ENCODE measurements at places on chromosomes 11 and 22. TPM values are rescaled to one million over a fixed set of nuclear protein-coding genes. Genes with fewer than 3 reads are reported as not detected.

FAM180B gene
- not detected for total RNA-seq

GRCh38 chr11:111521135-111521534 lies 6.6 kb downstream of the HOATZ start:
- no peak for DNase-seq

C11orf58 gene
- 72.3 TPM for total RNA-seq

PKDREJ gene
- total RNA-seq: 1.1 TPM

- no peak for DNase-seq
These were observed 75.5 kb downstream of the MICAL2 start for GRCh38 chr11:12185914-12186313.

- DNase-seq: no peak
These were observed 10.5 kb downstream of the SCGB2A2 start for GRCh38 chr11:62280452-62280851.

NCR3LG1 gene
- 9.3 TPM for total RNA-seq

DNA sequence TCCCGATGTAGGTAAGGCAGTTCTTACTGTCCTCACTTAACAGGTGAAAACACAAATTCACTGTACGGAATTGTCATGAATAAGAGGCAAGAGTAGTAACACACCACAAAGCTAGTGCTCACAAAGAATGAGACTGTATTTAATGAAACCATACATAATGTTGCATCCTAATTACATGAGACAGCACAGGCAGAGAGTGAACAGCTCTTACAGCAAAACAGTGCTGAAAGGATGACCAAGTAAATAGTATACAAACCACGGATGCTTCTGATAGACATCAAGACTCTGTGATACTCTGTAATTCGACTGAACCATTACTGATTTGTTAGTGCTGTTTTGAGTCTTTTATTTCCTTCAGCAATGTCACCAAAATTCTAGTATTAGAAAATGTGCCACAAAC lies 282.3 kb downstream of the TTC28 start:
- DNase-seq: no peak

DNA sequence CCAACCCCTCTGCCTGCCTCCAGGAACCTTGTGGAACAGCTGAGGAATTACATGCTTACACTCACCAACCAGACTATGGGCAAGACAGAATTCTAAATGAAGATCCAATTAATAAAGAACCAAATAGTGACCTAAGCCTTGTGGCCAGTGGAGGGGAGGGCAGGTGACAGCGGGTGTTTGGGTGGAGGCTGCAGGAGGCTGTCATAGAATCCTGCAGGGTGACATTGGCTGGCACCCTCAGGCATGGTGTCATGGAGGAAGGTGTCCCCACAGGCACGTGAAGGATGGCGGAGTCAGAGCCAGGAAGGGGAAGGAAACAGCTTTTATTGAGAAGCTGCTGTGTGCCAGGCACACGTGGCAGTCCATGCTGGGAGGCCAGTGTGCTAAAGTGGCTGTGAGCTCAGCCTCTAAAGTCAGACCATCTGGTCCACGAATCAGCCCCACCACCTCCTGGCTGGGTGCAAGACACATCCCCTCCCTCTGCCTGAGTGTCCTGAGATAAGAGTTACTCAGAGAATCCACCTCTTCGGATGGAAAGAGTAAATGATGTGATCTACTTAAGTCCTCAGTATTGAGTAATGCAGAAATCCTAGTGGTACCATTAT lies 8.7 kb downstream of the MYO18B start:
- DNase-seq: no peak

- DNase-seq: peak; percentile 18
These were observed 1.0 kb downstream of the FJX1 start for GRCh38 chr11:35619116-35619854.

DNA sequence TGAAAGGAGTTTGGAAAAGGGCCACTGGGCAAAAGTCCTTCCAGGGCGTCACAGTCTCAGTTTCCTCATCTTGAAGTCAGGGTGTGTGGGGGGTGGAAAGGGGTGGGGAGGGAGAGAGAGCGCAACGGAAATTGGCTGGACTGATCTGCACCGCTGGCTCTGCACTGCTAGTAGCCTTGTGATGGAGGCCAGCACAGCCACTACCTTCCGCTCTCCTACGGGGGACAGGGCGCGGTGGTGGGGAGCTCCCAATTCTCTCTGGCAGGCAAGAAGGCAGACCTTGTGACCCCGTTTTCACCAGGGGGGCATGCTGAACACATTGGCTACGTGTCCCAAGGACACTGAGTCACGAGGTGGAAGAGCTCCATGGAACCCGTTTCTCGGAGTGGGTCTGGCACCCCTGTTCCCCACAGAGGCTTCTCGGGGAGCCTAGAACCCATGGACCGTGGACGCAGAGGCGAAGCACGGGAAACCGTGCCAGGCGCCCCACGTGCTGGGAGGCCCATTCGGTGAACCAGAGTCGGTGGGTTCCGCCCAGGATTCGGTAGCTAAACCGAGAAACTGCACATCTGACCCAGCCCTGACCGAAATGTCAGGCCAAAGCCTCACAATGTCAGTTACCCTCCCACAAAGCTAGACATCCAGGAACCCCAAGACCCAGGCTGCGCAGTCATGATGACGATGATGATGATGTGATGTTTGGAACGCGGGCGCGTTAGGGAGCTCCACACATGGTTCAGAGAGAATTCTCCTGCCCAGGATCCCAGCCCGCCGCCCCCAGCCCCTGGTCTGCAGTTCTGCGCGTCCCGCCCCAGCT lies 28.3 kb upstream of the WNT11 start:
- DNase-seq: peak; percentile 55

ASRGL1 gene
- total RNA-seq: 32.5 TPM

- DNase-seq: no peak
These were observed 17.8 kb upstream of the ST14 start for GRCh38 chr11:130141561-130142341.

MIAT gene
- total RNA-seq: 1.8 TPM

DNA sequence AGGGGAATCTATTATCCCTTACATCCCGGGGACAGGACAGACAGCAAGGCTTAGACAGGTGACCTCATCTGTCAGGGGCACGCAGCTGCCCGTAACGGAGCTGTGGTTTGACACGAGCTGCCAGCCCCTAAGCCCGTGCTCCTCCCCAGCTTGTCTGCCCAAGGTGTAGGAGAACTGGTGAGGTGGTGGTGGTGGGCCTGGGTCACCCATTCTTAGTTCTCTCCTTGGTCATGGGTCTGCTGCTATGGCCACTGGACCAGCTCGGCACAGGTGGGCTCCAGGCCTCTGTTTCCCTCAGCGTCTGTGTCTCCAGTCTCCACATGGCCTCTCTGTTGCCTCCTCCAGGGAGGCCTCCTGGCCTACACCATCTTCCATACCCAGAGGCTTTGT lies 5.4 kb downstream of the PARVG start:
- no peak for DNase-seq

DNA sequence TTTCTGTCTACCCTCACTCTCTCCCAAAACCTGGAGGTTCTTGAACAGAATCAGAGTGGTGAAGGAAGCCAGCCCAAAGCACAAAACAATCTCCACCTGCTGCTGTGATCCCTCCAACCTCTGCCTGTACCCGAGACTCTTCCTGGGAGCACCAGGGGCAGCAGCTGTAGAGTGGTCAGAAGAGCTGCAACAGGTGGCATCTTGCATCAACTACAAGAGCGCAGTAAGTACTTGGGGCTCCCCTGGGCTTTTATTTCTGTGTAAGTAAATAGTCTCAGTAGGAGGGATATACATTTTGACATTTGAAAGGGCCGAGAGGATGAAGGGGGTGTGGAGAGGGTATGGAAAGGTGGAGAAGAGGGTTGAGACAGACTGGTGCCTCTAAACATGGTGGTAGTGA lies 8.3 kb upstream of the UBQLNL start:
- no peak for DNase-seq

DNA sequence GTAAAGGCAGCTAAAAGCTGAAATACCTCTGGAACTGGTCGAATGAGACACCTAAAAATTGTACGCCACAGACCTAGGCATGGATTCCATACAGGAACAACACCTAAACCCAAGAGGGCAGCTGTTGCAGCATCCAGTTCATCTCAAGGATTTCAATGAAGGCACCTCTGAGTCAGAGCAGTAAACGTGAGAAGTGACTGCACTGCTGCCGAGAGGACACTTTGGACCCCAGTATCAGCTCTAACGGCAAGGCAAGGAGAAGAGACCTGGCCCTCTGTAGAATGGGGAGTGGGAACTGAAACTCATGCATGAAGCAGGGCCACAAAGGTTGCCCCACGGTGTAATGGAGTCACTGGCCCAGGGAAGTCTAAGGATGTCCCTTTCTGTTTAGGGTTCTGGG lies 23.9 kb downstream of the MAP6 start:
- DNase-seq: no peak

DNA sequence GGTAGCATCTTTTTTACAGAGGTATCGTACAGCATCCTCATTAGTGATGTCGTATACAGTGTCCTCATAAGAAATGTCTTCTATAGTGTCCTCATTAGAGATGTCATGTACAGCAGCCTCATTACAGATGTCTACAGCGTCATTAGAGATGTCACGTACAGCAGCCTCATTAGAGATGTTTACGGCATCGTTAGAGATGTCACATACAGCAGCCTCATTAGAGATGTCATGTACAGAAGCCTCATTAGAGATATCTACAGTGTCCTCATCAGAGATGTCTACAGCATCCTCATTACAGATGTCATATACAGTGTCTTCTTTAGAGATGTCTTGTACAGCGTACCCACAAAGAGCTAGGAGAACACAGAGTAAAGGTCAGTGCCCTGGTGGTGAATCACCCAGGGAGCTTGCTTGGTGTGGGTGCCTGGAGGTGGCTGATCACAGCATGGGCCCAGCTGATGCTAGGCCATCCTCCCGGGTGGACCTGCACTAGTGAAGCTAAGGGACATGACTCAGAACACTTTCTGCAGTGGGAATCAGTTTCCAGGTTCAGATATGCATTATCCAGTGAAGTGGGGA lies 109.2 kb downstream of the IGLL1 start:
- no peak for DNase-seq

PANX3 gene
- total RNA-seq: not detected

DNA sequence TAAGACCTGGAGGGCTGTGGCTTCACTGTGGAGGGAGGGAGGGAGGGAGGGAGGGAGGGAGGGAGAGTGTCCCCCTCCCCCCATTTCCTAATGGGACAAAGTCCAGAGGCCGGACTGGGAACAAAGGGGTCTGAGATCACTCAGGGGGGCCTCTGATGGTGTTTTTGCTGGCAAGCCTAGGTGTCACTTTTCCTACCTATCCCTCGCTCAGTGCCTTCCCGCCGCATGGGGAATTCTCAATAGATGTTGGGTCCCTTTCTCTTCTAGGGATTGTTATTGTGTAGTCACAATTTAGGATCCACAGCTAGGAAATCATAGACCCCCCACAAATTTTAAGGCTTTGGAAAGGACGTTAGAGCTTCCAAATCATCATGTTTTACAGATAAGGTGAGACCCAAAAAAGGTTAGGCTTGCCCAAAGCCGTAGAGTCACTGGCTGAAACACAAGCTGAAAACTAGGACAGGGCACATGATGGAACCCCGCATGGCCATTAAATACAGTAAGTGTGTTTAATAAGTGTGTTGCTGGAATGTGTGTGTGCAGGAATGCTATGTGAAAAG lies 4.8 kb upstream of the FTH1 start:
- no peak for DNase-seq

- DNase-seq: no peak
These were observed 404.6 kb upstream of the DDI1 start for GRCh38 chr11:103631841-103632240.

GRCh38 chr11:4006946-4007680 lies 87.5 kb upstream of the RRM1 start:
- no peak for DNase-seq

THRSP gene
- total RNA-seq: 0.61 TPM

TMEM45B gene
- 191 TPM for total RNA-seq

DNA sequence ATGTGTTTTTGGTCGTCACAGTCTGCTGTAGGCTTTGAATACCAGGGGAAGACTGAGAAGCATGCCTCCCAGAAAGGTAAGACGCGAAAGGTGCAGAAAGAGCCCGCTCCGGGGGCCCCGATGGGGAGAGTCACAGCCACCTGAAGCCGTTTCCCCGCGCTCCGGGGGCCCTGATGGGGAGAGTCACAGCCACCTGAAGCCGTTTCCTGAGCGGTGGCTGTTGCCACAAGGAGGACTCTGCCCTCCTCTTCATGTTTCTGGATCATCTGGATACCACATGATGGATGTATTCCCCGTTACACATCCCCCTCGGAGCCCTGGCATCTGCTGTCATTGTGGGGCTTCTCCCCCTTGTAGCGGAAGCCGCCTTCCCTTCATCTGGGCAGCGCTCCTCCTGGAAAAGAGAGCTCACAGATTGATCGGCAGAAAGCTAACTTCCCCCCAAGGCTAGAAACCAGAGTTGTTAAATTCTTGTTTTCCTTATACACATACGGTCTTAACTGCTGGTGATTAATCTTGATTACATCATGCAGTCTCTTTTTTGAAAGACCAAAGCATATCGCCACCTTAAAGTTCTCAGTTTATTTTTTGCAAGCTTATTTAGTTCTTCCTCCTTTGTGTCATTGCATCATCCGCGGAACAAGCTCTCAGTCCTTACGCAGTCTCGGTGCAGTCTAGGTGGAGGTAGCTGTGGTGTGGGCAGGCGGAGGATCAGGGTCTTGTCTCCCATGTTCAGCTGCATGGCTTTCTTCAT lies 17.5 kb downstream of the CTTN start:
- no peak for DNase-seq

GRCh38 chr11:25890626-25891260 lies 441.2 kb upstream of the ANO3 start:
- no peak for DNase-seq

TRIM6 gene
- total RNA-seq: 0.35 TPM

CD6 gene
- 3.8 TPM for total RNA-seq

GRCh38 chr11:128026596-128026995 lies 560.8 kb downstream of the ETS1 start:
- no peak for DNase-seq

- no peak for DNase-seq
These were observed 80.6 kb upstream of the TIMP3 start for GRCh38 chr22:32720924-32721323.

DNA sequence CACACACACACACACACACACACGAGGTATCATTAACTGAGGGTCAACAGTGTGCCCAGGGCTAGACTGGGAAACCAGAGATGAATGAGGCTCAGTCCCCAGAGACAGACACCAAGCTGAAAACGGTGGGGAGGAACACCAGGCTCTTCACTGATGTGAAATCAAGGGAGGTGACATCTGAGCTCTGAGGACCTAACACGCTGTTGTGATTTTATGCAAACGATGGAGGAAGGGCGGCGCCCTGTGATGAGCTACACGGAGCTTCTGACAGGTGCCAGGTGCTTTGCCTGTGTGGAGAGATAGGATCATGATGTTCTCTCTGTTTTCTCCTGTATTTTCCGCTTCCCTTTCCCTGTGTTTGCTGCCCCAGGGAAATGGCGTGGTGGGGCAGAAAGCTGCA lies 6.5 kb upstream of the CYB5R3 start:
- no peak for DNase-seq

TENM4 gene
- total RNA-seq: 0.48 TPM

CABP4 gene
- 0.53 TPM for total RNA-seq

XBP1 gene
- total RNA-seq: 251 TPM

C22orf23 gene
- total RNA-seq: not detected
